ENCODE measurements at places on chromosomes 7 and 10. TPM values are rescaled to one million over a fixed set of nuclear protein-coding genes. Genes with fewer than 3 reads are reported as not detected.

The PDGFA gene
- total RNA-seq = 167 TPM

The AKR1C2 gene
- total RNA-seq = 19.7 TPM

DNA sequence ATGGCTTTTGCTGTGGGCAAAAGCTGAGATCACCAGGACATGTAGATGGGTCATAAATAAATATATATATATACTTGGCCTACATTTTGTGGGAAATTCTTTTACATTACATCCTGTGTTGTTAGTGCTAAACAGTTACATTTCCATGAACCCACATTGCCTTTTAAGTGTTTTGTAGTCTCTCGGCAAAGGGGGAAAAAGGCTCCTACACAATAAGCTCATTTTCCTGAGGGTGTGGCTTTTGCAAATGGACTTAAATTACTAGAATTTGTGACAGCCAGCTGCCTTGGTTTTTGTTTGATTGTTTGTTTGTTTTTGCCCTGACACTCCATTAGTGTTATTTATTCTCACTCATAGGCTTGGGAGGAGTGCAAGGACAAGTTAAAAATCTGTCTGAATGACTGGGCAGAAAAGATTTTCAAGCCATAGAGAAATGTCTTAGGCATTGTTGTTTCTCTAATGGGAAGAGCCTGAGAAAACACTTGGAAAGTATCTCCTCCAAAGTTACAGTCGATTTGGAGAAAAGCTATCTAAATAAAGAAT is 128.8 kb downstream of the DGKB start:
- no peak for DNase-seq

DNA sequence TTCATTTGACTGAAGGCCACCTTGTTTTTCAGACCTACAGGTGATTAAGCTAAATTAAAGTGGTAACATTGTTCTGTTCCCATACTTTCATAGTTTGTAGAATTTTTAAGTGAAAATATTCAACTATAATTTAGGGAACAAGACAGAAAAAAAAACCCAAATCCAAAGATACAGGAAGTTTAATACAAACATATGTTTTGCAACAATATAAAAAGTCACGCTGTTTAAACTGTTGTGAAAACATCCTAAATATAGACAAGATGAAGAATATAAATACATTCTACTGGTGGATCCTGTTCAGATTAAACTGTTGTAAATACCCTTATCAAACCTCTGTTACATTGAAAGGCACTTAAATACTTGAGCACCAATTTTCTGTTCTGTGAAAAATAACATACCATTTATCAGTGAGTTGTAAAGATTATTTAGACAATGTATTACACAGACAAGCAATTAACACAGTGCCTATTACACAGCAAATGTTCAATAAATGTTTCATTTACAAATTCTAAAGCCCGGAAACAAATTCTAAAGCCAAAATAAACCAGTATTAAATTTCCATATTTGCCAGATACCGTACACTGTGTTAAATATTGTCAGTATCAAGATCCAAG is 14.2 kb downstream of the ASZ1 start:
- DNase-seq = no peak

GRCh38 chr10:61779950-61780659 is 117.4 kb downstream of the CABCOCO1 start:
- peak; percentile 81 for DNase-seq
